ENCODE measurements at places on chromosomes 11 and 22. TPM values are rescaled to one million over a fixed set of nuclear protein-coding genes. Genes with fewer than 3 reads are reported as not detected.

The OR52E8 gene
- not detected for total RNA-seq

- no peak for DNase-seq
- H3K4me3 ChIP-seq = no peak overlapping the region
- H3K27me3 ChIP-seq = no peaks in the 10 kb centered on the region
- H3K36me3 ChIP-seq = no peaks in the 10 kb centered on the region
- H3K4me1 ChIP-seq = no peaks in the 10 kb centered on the region
- no peak overlapping the region for H3K27ac ChIP-seq
Observed at GRCh38 chr11:132028380-132029240, 658.2 kb downstream of the NTM start.

GRCh38 chr11:96607864-96608558 lies 218.2 kb downstream of the JRKL start:
- H3K4me1 ChIP-seq = no peaks in the 10 kb centered on the region
- H3K36me3 ChIP-seq = no peaks in the 10 kb centered on the region
- H3K27ac ChIP-seq = no peak overlapping the region
- no peaks in the 10 kb centered on the region for H3K27me3 ChIP-seq
- DNase-seq = no peak

GRCh38 chr11:73963861-73964260 lies 13.0 kb downstream of the DNAJB13 start:
- peaks cover 20% of the 10 kb centered on the region for H3K4me1 ChIP-seq
- H3K27ac ChIP-seq = peak overlapping the region; percentile 58
- DNase-seq = no peak
- no peaks in the 10 kb centered on the region for H3K27me3 ChIP-seq
- H3K36me3 ChIP-seq = no peaks in the 10 kb centered on the region

GRCh38 chr11:73145986-73146575 lies 4.0 kb upstream of the FCHSD2 start:
- H3K4me1 ChIP-seq = peaks cover 36% of the 10 kb centered on the region
- H3K36me3 ChIP-seq = peaks cover 3% of the 10 kb centered on the region
- H3K4me3 ChIP-seq = no peak overlapping the region
- DNase-seq = no peak
- no peaks in the 10 kb centered on the region for H3K27me3 ChIP-seq

DNA sequence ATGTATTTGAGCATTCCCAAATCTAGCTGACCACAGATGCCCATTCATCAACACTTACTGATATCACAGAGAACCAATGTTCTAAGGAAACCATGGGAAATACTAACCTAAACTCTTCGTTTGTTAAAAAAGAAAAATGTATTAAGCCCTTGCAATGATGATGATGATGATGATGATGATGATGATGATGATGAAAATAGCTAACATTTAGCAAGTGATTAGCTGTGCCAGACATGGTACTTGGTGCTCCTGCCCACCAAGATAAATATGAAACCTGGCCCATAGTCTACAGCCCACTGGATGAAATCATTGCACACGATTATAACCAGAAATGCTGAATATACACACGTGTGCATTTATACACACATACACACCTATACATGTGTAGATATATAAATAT lies 37.5 kb downstream of the SMCO4 start:
- peaks cover 16% of the 10 kb centered on the region for H3K4me1 ChIP-seq
- peaks cover 2% of the 10 kb centered on the region for H3K36me3 ChIP-seq
- H3K27ac ChIP-seq = no peak overlapping the region
- no peaks in the 10 kb centered on the region for H3K27me3 ChIP-seq
- DNase-seq = no peak
